ENCODE measurements at places on chromosomes 6 and 20.

- DNase-seq, result no peak
Measured at GRCh38 chr6:127247114-127248096, 19.3 kb upstream of the RNF146 start.

DNA sequence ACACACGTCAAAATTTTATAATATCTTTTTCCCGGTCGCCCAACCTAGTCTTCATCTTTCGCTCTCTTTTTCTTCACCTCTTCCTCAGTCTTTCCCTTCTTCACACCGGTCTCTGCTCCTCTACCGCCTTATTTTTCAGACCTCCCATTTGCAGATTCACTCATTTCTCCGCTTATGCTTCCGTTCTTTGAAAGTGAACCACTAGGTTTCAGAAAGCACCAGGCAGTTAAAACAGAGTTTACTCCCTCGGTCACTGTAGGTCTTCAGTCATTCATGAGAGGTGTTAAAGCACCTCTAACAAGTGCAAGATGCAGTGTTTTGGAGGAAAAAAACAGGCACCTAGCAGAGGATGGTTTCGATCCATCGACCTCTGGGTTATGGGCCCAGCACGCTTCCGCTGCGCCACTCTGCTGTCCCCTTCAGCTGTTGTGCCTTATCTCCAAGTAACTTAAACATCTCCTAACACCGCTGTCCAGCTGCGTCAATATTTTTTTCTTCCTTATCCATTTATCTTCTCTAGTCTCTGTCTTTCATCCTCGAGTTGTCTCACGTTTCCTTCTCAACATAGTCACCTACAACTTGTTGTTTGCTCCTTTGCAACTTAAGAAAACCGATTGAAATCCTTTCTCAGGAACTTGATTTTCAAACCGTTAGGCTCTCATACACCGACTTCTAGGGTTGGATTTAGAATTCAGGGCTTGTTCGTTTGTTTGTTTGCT is 119.7 kb upstream of the ZNF184 start:
- peak; percentile 80 for DNase-seq

- no peak for DNase-seq
Measured at GRCh38 chr6:75449630-75450206, 43.9 kb downstream of the FILIP1 start.

- DNase-seq, result no peak
Measured at GRCh38 chr6:18501663-18502013, 114.5 kb downstream of the RNF144B start.

GRCh38 chr20:25378884-25379733 is 11.5 kb downstream of the ABHD12 start:
- no peak for DNase-seq

DNA sequence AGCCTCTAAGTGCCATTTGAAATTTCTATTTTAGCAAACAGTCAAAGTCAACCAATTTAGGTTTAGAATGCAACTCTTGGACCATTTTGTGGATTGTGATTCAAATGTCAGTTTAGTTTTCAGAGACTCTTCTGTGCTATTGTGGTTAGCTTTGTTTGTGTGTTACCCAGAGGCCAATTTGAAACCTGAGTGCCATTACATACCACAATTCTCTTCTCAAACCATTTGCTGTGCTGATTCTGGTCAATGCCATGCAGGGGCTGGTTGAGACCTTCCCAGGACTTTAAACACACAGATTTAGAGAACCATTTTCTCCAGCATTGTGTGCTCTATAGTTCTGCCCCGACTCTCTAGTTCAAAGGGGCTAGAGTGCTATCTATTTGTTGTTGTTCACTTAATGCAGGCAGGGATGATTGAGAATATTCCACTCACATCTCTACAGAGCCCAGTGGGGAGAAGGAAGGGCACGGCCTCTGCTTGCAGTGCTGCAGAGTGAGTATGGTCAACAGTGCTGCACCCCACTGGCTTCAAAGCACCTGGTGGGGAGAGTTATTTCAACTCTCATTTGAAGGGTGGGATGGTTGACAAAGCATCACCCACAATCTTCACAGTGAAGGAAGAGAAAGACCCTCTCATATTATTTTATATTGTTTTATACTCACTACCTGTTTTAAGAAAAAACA is 738.2 kb downstream of the COL12A1 start:
- no peak for DNase-seq

DNA sequence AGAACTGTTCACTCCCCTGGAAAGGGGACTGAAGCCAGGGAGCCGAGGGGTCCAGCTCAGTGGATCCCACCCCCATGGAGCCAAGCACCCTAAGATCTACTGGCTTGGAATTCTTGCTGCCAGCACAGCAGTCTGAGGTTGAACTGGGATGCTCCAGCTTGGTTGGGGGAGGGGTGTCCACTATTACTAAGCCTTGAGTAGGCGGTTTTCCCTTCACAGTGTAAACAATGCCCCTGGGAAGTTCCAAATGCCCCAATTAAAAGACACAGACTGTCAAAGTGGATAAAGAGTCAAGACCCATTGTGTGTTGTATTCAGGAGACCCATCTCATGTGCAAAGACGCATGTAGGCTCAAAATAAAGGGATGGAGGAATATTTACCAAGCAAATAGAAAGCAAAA is 150.2 kb downstream of the LPA start:
- DNase-seq, result no peak

GRCh38 chr6:15897063-15897876 is 231.6 kb upstream of the MYLIP start:
- no peak for DNase-seq

DNA sequence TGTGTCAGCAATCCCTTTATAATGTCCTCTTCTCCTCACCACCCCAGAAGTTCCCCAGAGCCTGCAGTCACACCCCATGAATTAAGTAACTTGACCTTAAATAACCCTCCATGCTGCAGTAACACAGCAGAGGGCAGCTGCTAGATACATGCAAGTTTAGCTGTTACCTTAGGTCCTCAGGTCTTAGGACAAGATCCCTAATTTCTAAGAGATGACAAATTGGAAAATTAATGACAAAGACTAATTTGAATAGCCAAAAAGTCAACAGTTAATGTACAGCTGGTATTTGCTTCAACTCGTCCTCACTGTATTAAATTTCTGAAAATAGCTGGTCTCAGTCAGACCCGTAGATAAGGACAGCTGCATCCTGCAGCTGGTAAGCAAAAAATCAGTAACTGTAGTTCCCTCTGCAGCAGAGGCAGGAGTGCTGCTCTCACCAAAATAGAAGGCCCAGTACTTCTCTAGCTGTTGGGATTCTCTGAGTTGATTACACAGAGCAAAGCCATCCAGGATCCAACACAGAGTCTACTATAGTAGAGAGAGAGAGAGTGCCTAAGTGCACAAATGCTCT is 62.4 kb downstream of the TNFRSF21 start:
- DNase-seq, result peak; percentile 15

DNA sequence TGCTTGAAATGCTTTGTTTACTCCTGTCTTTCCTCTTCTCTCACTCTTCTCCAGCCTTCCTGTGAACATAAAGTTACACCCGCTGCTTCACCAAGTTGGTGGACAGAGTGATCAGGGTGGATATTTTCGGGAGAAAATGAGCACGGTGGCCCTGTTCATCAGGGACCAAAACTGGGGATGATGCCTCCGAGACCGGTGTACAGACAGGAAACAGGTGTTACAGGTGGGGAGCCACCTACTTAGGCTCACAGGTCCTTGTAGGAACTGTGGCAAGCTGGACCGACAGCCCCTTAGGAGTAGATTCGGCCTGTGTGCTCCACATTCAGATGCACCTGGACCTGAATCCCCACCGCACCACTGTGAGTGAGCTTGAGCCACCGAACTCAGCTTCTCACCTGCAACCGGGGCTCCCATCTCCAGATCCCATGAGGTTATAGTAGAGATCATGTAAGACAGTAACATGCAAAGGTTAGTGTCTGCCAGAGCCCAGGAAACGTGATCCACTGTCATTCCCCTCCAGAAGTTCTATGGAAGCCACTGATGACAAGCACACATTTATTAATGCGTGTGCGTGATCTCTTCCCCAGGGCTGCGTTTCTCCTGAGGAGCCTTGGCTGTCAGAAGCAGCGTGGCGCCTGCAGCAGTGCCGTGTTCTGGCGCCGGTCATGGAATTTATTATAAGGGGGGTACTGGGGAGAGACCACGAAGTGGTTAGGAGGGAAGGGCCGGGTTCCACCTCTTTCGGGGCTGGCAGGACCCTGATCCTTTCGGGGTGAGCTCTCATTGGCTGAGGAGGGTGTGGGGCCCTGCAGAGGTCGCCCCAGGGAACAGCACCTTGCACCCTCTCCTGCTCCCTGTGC is 94.2 kb downstream of the ERMARD start:
- DNase-seq, result no peak
